Left renal cortex interstitium (tissue), 4 donors: ENCODE measurements at places on chromosomes 5 and 9. TPM values are rescaled to one million over a fixed set of nuclear protein-coding genes. Genes with fewer than 3 reads are reported as not detected.

Gene AJM1
- polyA plus RNA-seq, result 1.1 TPM

Gene ZFR
- polyA plus RNA-seq, result 106 TPM

Gene RNF183
- polyA plus RNA-seq, result 7.1 TPM

Gene FAM13B
- 63.4 TPM for polyA plus RNA-seq

Gene RASEF
- polyA plus RNA-seq, result 7.9 TPM

GRCh38 chr9:92749934-92750315, 14.7 kb downstream of the BICD2 start:
- no peak for DNase-seq

GRCh38 chr5:60685700-60686099, 14.3 kb downstream of the DEPDC1B start:
- no peak for DNase-seq

- DNase-seq, result no peak
Measured at GRCh38 chr5:13653709-13654108, 290.8 kb downstream of the DNAH5 start.

DNA sequence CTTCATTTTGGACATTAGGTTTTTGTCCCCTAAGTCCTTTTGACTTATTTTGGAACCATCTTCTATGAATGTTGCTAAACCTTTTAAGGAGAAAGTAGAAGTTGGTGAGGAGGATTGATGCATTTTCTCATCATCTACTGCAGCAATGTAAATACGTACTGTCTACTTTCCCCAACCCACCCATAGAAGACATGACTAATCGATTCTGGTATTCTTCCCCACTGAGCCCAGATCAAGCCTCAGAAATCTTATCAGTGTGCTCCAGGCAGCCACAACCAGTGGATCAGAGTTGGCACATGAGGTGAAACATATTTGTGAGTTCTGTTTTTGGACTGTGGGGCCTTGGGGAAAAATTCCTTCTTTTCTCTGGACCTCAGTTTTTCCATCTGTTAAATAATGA, 57.7 kb downstream of the FGF18 start:
- DNase-seq, result no peak

DNA sequence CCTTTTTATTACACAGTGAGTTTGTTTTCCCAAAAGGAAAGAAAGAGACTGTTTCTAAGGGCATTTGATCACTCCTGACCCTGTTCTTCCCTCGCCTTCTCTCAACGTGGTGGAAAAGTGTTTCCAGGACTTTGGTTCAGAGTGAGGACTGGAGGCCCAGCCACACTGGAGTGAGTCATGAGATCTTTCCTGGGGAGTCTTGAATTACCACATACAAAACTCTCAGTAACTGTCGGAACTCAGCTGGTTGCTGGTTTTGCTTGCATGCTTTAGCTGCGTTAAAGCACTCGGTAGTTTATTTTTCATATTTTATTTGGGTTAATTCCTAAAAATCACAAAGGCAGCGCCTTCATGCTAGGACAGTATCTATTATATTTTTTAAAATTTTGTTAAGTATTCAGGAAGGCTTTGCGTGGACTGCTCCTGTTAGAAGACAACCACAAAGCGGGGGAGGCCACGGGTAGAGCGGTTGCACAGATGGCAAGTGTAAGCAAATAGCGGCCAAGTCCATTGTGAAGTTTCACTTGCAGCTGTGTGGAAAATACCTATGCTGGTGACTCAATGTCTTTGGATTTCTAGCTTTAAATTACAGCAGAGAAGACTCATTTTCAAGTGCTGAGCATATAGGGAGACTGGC, 77.7 kb downstream of the ARSB start:
- no peak for DNase-seq

- DNase-seq, result no peak
Measured at GRCh38 chr9:17137566-17137965, 2.7 kb downstream of the CNTLN start.

DNA sequence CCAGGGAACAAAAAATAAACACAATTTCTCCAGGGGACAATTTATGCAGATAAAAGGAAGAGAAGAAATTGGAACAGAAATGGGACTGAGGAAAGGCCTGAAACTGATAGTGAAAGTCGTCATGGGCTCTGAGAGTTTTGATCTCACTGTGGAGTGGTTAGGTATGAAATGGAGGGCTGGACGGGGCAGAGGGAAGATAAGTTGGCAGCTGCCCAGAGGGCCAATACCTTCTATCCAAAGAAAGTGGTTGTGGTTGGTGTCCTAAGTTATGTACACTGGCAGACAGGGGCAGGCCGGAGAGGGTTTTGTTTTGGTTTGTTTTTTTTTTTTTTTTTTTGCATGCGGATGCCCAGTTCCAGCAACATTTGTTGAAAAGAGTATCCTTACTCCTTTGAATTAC, 46.1 kb downstream of the ZNF618 start:
- no peak for DNase-seq

DNA sequence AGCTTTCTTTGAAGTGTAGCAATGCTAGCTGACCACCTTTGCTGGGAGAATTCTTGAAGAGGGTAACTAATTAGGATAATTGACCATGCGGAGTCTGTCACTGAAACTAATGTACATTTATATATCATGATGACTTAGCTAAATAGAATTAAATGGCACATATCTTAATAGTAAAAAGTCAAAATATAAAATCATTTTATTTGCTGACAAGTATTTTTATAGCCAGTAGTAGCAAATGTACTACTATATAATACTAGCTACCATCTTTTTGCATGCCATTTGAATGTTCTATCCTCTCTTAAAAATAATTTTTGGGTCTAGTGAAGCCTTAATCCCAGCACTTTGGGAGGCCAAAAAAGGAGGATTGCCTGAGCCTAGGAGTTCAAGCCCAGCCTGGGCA, 605.8 kb upstream of the COX7C start:
- DNase-seq, result no peak

- no peak for DNase-seq
Measured at GRCh38 chr5:167412556-167412955, 878.9 kb upstream of the WWC1 start.

DNA sequence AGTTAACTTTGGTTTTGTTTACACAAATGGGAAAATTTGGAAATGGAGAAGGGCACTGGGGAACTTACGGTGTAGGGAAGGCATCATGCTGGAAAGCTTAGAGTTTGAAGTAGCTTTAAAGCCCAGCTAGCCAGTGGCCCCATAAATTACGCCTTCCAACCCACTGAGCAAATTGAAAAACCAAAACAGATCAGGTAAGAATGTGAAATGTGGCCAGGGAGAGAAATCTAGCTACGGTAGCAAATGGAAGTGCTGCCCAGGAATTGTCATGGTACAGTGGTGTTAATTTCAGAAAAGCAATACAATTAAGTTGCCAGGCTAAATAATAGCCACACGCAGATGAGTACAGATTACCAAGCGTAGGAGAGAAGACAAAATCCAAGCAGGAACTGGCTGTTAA, 654.8 kb downstream of the PRELID2 start:
- DNase-seq, result no peak

DNA sequence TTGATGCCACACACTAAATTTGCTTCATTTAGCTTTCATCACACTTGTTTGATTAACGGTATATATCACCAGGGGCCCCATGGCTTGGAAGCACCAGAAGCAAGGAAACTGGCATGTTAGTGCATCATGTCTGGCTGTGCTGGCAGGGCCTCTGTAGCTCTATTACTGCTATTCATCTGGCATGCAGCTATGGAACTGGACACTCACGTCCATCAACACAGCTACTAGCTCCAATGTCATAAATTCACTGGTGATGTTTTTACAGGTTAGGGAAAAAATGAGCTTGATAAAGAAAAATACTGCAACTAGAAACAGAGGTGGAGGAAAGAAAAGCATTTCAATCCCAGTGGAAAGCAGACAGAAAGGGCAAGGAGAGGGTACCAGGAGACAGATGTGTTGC, 343.2 kb downstream of the DEPDC1B start:
- no peak for DNase-seq

DNA sequence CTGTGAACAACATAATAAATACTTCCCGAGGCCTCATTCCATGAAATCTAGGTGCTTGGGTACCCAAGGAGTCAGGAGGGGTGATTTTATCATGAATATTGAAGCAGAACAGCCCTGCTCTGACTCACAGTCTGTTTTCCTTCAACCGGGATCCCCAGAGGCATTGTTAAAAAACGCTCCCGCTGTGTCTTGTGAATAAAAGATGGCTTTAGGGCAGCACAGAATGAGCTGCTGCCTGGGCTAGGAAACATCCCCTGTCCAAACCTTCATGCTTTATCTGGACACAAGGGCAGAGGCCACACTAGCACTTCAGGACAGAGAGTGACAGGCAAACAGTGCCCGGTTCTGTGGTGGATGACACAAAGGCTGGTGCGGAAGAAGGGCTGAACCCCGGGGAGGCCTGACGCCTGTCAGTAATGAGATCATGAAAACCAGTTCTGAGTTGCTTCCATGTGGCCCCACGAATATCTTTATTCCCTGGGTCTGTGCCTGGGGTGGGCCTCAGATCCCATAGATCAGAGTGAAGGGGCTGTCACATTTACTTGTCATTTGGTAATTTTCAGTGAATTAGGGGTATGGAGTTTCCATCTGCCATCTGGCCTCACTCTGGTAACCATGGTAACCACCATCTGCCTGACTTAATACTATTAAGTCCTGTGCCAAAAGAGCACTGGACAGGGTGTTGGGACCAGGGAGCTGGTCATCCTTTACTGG, 2.6 kb downstream of the IGFBPL1 start:
- DNase-seq, result no peak

- DNase-seq, result no peak
Measured at GRCh38 chr9:75169623-75170022, 81.3 kb downstream of the OSTF1 start.

- DNase-seq, result no peak
Measured at GRCh38 chr9:114238891-114239875, 83.7 kb upstream of the ORM1 start.

DNA sequence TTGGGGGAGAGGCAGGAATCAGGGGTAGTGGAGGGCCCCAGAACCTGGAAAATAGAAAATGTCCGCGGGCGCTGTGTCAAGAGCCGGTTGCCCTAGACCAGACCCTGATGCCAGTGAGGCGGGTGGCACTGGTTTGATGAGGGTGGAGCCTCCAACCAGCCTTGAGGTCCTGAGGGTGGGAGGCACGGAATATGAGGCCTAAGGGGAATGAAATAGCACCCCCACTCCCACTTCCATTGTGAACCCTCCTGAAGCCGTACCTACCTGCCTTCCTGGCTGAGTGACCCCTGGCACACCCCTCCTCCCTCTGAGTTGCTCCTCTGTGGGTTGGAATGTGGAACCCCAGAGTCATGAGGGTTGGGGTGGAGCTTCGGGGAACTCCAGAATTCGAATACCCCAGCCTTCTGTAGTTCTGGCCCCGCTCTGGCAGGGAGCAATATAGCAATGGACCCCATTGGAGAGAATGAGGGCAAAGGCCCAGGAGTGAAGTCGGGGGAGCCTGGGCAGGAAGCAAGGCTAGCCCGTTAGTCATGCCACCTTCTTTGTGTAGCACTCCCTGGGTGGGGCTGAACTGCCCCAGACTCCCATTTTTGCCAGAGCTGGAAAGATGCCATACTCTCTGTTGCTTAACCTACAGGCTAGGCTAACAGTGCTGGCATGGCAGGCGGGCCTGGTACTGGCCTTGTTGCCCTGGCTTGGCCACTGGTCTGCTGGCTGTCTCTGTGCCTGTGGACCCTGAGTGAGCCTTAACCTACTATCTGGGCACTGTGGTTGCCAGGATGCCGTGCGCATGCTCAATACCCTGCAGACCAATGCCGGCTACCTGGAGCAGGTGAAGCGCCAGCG, 1.0 kb downstream of the FPGS start:
- DNase-seq, result no peak
